ENCODE measurements at places on chromosomes 16 and 17.

DNA sequence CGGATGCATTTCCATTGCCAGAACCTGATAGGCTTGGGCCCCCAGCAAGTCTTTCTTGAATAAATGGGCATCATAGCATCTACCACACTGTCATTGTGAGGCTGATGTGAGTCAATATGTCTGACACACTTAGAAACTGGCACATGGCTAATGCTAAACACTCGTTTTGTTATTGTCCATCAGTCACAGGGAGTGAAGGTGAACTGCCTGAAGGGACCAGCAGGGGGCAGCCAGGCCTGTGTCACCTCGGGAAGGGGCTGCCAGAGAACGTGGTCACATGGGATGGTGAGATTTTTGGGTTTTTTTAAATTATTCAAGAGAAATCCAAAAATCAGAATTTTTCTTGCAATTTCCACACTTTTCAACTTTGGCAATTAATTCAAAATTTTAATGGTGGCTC, 831 bp upstream of the RCVRN start:
- no peak for DNase-seq

DNA sequence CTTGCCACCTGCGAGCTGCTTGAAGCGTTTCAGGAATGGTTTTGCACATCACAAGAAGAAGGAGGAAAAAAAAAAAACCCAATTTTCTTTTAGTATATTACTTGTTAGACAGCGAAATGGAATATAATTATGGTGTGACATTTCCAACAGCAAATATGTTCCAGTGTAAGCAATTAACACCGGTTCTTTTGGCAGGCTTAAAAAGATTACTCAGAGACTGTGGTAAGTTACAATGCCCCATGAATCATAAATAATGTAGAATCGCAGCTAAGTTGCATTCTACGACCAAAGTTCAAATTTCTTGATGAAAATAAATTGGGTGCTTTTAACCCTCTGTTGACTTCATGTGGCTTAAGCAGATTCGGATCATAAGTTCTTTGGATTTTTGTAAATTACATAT, 245.2 kb downstream of the XYLT1 start:
- no peak for DNase-seq

- no peak for DNase-seq
Measured at GRCh38 chr16:89090669-89091426, 2.8 kb upstream of the ACSF3 start.

DNA sequence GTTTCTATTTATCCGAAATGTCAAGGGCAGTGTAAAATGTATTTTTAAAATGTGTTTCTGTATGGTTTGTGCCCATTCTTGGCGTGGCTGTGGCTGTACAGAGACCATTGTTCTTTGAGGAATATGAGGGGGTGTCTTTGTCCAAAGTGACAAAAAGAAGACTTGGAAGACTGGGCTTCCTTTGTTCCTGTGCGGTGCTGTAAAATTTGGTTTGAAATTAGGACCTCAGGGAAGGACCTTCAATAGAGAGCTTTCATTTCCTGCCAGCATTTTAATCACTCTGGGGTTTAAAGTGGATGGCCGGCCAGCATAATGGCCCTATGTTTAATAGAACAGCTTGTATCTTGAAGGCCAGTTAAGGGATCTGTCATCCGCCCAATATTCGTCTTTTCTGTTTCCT, 190.1 kb upstream of the TBX2 start:
- DNase-seq = no peak

DNA sequence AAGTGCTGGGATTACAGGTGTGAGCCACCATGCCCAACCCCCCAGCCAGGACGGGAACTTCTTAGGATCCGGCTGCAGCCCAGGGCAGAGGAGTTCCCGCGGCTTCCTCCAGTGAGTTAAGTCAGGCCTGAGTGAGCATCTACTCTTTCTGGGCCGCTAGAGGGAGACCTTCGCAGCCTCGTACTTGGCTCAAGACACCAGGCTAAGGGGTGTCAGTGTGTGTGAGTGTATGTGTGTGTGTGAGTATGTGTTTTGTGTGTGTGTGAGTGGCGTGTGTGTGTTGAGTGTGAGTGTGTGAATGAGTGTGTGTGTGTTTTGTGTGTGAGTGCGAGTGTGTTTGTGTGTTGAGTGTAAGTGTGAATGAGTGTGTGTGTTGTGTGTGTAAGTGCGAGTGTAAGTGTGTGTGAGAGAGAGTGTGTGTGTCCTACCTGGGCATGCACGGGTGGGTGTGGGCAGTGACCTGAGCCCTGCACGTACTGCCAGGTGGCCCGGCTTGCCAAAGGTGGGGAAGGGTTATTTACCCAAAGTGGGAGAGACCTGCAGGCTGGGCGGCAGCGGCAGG, 58.5 kb downstream of the TMEM235 start:
- peak; percentile 78 for DNase-seq

- DNase-seq = no peak
Measured at GRCh38 chr17:5344914-5345313, 62.8 kb downstream of the RABEP1 start.

DNA sequence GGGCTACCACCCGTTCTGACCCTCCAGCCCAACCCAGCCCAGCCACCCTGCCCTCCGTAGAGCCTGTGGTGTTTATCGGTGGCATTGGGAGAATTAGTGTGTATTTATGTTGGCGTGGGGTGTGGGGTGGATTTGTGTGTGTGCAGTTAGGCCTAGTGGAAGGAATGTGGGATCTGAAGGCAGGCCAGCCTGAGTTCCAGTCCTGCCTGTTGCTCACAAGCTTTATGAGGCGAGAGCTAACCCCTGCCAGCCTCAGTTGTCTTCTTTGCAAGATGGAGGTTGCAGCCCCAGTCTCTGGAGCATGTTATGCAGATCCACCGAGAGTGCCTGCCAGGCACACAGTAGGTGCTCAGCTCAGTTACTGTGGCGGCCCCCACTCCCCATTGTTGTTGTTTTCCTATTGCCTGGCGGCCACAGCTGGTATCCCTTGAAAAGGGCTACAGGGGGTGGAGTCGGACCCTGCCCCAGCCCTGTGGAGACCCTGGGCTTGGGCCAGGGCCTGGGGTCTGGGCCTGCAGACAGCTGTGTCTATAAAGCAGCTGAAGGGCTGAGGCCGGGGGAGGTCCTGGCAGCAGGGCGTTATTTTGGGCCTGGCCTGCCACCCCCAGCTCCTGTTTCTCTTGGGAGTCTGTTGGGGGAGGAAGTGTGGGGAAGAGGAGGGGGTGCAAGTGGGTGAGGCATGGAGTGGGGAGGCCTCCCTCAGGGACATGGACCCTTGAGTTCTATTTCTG, 5.1 kb downstream of the ERBB2 start:
- no peak for DNase-seq

- no peak for DNase-seq
Measured at GRCh38 chr17:42313773-42314566, 25.7 kb downstream of the STAT5A start.

GRCh38 chr16:728890-729744, 2.2 kb downstream of the HAGHL start:
- DNase-seq = no peak

- no peak for DNase-seq
Measured at GRCh38 chr17:80565343-80566053, 20.9 kb downstream of the RPTOR start.

- DNase-seq = no peak
Measured at GRCh38 chr16:16075488-16076422, 126.3 kb downstream of the ABCC1 start.

- DNase-seq = no peak
Measured at GRCh38 chr16:47043970-47044684, 70.7 kb upstream of the DNAJA2 start.

GRCh38 chr17:16915752-16916556, 56.0 kb downstream of the TNFRSF13B start:
- DNase-seq = peak; percentile 38

DNA sequence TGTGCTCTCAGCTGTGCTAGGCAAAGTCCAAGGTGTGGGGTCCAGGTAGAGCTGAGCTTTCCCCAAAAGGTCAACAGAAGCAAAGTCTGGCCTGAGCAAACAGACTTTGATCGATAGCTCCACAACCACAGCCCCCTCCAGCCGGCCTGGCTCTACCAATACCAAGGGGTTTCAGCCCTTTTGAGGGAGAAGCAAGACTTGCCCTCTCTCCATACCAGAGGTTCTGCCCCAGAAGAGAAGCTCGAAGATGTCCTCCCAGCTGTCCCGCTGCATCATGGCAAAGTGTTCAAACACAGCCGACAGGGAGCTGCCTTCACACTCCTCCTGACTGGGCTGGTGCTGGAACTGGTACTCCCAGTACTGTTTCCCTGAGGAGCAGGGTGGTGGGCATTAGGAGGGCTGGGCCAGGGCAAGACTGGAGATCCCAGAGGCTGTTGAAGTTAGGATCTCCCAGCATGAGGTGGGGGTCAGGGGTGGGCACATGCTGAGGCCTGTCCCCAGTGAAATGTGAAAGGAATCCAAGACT, 1.7 kb downstream of the VTN start:
- no peak for DNase-seq

- no peak for DNase-seq
Measured at GRCh38 chr17:32479074-32479617, 7.6 kb upstream of the CDK5R1 start.

- DNase-seq = no peak
Measured at GRCh38 chr16:30990105-30990504, 5.1 kb downstream of the HSD3B7 start.

DNA sequence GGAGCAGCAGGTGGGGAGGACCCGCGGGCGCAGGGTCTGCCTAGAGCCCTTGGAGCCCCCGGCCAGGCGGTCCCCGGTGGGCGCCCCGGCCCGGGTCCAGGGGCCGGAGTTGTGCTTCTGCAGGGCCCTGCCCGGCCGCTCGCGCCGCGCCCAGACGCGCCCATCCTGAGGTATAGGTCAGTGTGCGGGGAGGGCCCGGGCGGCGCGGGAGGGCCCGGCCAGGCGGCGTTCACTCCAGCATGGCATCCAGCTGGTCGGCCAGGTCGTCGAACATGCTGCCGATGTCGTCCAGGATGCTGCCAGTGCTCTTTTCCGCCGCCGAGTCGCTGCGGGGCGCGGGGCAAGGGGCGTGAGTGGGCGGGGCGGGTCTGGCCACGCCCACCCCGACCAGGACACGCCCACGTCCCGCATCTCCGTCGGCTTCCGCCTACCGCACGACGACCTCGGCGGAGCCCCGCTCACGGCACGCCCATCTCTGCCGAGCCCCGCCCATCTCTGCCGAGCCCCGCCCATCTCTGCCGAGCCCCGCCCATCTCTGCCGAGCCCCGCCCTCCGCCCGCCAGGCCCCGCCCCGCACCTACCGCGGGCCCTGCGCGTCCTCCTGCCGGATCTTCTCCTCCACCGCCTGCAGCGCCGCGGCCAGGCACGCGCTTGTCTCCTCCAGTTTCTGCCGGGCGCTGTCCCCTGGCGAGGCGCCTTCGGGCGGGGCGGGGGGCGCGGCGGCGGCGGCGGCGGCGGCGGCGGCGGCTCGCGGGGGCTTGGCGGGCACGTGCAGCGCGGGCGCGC, 17.9 kb downstream of the CASKIN1 start:
- no peak for DNase-seq

DNA sequence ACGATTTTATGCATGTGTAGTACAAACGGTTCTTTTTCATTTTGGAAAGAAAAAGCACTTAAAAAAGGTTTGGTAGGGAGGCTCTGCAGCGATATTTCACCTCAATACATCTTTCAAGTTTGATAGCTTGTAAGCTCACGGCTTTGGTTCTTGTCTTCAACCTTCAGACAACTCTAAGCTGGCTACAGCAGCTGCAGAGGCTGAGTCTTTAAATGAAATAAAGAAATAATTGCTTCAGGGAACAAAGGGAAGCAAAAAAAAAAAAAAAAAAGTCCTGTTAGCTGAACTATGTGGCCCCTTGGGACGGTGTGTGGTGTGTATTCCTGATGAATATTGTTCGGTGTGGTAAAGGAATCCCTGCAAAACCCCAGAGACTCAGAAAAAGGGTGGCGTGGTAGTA, 265.1 kb downstream of the NTN1 start:
- no peak for DNase-seq

DNA sequence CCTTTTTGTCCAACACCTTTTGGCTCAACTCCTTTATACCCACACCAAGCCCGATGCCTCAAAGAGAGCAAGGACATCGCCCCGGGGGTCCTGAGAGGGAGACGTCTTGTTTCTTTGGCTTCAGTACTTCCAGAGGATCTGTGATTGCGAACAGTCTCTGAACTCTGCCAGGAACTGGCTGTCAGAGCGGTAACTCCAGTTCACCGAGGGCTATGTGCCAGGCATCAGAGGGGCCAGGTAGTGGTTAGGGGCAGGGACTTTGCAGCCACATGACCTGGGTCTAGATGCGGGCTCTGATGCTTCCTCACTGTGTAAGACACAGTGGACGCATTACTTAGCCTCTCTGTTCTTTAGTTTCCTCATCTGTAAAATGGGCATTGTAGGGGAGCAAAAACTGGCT, 21.6 kb downstream of the LLGL2 start:
- no peak for DNase-seq

- no peak for DNase-seq
Measured at GRCh38 chr17:76740329-76741118, 2.6 kb downstream of the MFSD11 start.

GRCh38 chr17:1289695-1290094, 10.2 kb downstream of the TRARG1 start:
- DNase-seq = no peak

DNA sequence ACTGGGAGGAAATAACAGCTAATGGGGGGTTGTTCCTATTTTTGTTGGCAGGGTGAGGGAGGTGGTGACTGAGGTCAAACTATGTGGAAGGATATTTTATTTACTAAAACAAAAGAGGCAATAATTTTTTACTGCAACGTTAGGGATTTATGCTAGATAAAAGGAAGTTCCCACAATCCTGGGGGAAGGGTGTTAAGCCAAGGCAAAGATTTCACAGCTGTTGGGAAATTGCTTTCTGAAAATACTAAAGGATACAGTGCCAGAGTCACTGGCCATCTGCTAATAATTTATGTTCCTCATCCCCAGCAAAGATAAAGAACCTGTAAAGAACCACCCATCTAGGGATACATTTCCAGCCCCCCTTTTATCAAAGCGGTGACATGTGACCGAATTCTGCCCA, 756.0 kb upstream of the RBFOX1 start:
- DNase-seq = no peak

GRCh38 chr17:56690441-56691291, 97.2 kb downstream of the NOG start:
- no peak for DNase-seq

DNA sequence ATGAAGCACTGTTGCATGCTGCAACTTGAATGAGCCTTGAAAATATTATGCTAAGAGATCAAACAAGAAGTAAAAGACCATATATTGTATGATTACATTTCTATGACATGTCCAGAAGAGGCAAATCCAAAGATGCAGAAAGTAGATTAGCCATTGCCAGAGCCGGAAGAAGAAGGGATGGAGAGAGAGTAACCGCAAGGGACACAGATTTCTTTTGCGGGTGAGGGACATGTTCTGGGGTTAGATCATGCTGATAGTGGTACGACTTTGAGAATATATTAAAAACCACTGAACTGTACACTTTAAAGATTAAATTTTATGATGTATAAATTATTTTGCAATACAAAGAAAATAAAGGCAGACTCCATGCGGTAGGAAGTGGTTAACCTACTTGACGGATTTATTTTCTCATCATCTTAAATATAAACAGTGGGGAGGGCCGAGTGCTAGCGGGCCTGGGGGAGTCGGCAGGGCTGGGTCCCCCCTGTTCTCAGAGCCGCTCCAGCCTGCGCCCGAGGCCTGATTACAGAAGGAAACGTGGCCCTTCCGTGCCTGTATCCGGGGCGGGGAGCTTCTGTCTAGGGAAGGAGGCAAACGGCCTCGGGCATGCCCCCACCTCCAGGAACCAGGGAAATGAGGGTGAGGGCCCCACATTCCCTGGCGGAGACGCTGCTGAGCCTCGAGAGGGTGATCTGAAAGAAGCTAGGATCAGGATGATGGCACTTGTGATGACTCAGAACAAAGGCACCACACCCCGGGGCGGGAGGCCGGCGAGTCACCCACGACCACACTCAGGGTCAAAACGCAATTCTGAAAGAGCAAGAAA, 48.0 kb downstream of the SHCBP1 start:
- DNase-seq = no peak

GRCh38 chr16:1917056-1917664, 1.1 kb downstream of the HS3ST6 start:
- DNase-seq = no peak

- DNase-seq = no peak
Measured at GRCh38 chr16:55325080-55325447, 1.1 kb downstream of the IRX6 start.

Measured in iPS DF 19.7 (cell line).